ENCODE measurements at places on chromosomes 3 and 15.

GRCh38 chr3:140442621-140443020, 235.2 kb upstream of the TRIM42 start:
- no peak for DNase-seq

DNA sequence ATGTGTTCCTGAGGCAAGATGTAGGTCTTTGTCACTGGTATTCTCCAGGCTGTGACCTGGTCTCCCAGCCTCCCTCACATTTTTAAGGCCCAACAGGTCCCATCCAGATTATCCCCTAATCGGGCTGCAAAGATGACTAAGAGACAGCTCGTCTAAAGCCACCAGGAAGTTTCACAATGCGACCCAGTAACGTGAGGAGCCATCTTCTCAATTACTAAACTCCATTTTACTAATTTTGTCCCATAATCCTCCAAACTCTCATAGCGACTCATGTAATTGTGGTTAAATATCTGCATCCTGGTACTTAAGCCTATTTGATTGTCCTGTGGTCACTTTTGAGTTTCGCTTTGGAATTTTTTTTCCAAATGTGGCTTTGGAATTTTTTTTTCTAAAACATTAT, 8.7 kb upstream of the PLA2G4F start:
- DNase-seq = no peak

DNA sequence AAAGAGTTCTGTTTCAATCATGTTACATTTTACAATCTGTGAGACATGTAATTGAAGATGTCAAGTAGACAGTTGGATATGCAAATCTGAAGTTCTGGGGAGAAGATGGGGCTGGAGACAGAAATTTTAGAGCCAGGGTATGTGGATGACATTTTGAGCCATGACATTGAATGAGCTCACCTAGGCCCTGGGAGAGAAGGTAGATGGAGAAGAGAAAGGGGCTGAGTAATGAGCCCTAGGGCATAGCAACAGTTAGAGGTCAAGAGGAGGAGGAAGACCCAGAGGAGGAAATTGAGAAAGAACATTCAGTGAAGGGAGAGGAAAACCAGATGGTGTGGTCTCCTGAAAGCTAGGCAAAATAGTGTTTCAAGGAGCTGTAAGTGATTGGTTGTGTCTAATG, 15.3 kb downstream of the TMEM266 start:
- no peak for DNase-seq

- DNase-seq = no peak
These were observed 810 bp downstream of the PTPRG start for GRCh38 chr3:61562042-61562720.

DNA sequence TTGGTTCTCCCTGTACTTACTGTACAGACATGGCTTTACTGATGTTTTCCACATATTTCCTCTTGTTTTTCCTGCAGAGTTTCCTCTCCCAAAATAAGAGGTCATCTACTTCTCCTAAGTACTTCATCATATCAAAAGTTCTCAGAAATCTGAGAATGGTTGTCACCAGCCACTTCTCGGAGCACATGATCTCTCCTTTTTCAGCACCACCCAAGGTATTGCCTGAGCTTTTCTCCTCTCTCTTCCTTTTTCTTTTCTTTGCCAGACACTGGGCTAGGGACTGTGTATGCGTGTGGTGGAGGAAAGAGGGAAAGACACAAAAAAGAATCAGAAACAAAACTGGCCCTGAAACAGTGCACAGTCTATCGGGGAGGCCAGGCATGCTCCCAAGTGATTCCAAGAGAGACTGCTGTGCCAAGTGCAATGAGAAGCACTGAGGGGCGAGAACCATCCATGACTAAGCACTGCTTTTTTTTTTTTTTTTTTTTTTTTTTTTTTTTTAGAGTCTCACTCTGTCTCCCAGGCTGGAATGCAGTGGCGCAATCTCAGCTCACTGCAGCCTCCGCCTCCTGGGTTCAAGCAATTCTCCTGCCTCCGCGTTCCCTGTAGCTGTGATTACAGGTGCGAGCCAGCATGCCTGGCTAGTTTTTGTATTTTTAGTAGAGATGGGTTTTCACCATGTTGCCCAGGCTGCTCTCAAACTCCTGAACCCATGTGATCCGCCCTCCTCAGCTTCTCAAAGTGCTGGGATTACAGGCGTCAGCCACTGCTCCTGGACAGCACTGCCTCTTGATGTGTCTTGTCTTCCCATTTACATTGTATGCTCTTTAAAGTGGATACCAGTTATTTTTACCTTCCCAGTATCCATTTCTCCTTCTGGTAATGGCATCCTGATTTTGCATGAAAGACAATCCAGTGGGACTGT, 194.0 kb upstream of the FEZF2 start:
- no peak for DNase-seq

DNA sequence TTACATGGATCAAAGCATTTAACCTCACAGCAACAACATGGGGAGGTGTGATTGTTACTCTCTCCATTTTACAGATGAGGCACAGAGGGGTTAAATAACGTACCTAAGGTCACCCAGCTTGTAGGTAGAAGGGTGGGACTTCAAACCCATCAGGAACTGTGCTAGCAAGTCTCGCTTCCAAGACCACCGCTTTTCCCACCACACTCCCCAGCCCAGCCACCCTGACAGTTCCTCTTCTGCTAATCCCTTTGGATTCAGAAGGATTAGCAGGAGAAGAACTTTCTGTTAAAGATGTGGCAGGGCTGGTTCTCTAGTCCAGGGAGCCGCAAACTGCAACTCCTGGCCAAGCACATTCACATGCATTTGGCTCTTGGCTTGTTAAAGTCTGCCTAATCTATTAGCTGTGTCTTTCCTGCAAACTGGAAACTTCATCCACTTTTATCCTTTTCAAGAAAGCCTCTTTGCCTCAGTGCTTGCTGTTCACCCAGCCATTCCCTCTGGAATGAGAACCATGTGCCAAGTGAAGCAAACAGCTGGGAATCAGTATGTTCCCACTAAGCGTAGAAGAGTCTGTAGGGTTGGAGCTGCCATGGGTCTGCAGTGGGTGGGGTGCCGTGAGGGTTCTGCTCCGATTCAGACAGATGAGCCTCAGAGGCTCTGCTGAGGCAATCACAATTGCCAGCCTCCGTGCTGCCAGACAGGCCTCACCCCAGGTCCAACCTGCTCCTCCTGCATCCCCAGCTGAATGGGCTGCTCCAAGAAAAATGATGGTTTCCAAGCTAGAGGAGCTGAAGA, 44.6 kb downstream of the POMGNT2 start:
- no peak for DNase-seq

DNA sequence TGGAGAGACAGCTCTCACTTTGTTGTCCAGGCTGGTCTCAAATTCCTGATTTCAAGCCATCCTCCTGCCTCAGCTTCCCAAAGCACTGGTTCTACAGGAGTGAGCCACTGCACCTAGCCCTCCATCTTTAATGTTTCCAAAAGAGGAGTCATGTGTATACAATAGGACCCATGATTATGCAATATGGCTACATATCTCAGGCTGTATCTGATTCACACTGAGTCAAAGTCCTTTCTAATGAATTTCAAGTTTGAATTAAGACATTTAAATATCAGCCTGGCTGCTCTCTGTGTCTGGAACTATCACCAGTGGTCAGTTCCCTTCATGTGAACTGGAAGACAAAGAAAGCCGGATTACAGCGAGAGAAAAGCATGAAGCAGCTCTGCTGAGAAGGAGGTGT, 90.5 kb downstream of the MINAR1 start:
- DNase-seq = no peak

GRCh38 chr3:14846226-14846880, 27.6 kb downstream of the FGD5 start:
- no peak for DNase-seq

- DNase-seq = peak; percentile 9
These were observed 136.0 kb downstream of the ATP10A start for GRCh38 chr15:25727116-25727515.

- no peak for DNase-seq
These were observed 237.5 kb upstream of the TBC1D5 start for GRCh38 chr3:17979911-17980310.

- DNase-seq = no peak
These were observed 22.5 kb downstream of the TRIM71 start for GRCh38 chr3:32840086-32840841.

GRCh38 chr3:14413381-14414071, 11.1 kb downstream of the SLC6A6 start:
- no peak for DNase-seq

DNA sequence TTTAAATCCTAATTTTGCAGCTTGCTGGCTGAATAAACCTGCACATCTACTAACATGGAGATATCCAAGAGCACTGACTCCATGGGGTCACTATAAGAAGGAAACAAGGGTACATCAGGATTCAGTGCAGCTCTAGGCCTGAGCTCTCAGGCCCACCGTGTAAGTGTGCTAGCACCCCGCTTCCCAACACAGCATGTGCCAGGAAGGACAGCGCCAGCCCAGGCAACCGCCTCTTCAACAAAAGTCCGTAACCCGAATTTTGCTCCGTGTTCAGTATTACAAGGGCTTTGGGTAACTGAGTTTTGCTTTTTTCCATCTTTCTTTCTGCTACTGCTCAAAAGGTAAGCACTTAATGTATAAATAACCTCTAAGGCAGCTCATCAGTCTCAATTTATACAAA, 89.8 kb downstream of the LRIG1 start:
- DNase-seq = no peak

- DNase-seq = no peak
These were observed 123.4 kb downstream of the TLE3 start for GRCh38 chr15:69974321-69974720.

- no peak for DNase-seq
These were observed 235.8 kb upstream of the TMCO5A start for GRCh38 chr15:37698679-37699078.

GRCh38 chr3:169809230-169809795, 3.4 kb upstream of the LRRIQ4 start:
- DNase-seq = no peak

DNA sequence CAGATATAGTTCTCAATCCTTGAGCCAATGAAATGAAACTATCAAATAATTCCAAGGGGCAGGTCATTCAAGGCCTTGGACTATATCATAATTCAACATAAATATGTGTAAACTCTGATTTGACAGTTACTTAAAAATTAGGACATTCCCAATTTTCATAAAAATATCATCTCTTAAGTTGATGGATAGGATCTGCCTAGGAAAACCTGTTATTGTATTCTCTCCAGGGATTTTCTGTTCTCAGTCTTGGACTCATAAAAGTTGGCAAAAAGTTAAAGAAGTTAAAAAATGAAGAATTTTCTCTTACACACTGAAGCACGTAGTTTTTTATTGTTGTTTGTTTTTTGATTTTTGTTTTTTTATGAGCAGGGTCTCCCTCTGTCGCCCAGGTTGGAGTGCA, 109.0 kb downstream of the TP63 start:
- no peak for DNase-seq

- no peak for DNase-seq
These were observed 26.0 kb downstream of the CPNE4 start for GRCh38 chr3:132008837-132009236.

GRCh38 chr3:196097373-196098154, 15.7 kb upstream of the TFRC start:
- DNase-seq = no peak

GRCh38 chr15:71379893-71380292, 264.6 kb downstream of the THSD4 start:
- no peak for DNase-seq

DNA sequence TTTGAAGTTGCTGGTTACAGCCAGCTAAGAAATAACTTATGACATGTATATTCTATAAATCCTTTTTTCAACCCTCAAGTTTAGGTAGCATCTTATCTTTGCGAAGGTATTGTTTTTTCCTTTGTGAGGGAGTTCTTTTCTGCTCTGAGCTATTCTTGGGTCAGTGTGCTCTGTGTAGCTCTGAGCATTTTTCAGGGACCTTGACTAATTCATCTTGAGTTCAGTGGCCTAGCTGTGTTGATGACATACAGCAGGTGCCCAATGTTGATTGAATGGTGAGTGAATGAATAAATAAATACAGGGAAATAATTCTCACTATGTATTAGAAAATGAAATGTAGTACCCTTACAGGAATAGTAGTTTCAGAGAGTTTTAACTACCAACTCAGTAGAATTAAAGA, 335.3 kb downstream of the IL20RB start:
- DNase-seq = no peak

GRCh38 chr15:74277242-74277810, 41.2 kb downstream of the CCDC33 start:
- no peak for DNase-seq

DNA sequence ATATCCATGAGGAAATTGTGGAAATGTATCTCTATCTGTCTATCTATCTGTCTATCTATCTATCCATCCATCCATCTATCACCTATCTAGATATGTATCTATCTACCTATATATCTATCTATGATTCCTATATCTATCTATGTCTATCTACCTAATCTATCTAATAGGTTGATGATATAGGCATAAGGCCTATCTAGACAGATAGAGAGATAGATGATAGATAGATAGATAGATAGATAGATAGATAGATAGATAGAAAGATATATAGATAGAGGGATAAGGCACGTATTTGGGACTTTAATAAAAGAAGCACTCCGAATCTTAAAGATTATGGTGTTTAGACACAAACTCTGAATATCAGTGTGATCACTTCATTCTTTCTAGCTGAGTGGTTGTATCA, 58.1 kb downstream of the DIPK2A start:
- DNase-seq = no peak

GRCh38 chr15:51253366-51253765, 85.0 kb downstream of the CYP19A1 start:
- DNase-seq = no peak

GRCh38 chr3:158264894-158265293, 155.0 kb downstream of the RSRC1 start:
- no peak for DNase-seq

- DNase-seq = no peak
These were observed 144.8 kb downstream of the GABRB3 start for GRCh38 chr15:26628071-26628470.

DNA sequence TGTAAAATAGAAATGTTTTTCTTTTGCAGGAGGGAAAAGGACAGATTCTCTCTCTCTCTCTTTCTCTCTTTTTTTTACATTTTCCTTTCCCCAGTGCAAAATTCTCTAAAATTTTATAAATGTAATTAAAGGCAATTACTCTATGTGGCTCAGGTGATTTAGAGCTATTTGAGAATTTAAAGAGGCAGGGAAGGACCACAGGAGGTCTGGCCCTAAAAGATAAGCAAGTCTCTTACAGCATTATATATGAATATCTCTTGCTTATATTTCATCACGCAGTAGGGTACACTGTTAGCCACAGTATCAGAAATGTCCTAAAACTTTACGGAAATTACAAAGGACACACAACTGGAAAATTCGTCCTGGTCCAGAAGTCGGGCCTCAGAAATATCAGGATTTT, 70.5 kb upstream of the PPIB start:
- no peak for DNase-seq

DNA sequence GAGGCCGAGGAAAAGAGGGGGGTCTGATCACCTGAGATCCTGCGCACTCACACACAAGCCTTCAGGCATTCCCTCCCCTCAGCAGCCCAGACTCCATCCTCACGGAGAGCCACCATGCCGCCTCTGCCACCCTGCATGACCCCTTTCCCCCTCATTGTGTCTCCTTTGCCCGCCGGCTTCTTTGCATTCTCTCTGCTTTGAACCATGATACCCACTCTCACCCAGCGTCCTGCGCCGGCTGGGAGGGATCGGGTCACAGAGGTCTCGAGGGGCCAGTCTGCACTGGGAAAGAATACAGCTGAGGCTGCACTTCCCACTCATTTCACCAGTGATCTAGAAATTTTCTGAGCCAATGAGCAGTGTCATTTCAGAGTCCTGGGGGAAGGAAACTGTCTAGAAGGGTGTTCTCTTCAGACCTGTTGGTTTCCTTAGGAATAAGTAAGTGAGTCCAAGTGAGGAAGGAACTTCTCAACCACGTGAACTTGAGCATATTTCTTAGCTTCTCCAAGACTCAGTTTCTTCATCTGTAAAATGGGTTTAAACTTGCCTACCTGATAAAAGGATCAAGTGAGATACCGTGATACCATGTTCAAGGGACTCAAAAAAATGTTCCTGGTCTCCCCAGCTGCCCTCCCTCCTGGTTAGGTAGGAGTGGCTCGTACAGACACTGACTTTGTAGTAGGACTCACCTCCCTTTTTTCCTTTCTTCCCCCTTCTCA, 96.7 kb downstream of the TOP2B start:
- no peak for DNase-seq
